ENCODE measurements at places on chromosomes 5 and 9.

DNA sequence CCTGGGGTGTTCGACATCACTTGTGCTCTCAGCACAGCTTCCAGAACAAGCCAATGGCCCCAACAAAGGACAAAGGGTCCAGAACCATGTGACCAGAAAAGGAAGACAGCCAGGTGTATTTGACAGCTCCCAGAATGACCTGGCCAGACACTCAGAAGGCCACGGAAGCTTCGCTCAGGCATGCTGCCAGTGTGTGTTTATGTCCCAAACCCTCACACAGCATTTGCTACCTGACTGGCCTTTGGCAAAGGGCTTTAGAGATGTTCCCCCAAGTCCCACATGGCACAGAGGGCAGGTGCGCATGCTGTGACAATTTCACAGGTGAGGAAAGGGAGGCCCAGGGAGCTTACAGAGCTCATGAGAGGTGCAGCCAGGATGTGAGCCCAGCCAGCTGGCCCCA is 39.5 kb downstream of the MED10 start:
- no peak for DNase-seq

DNA sequence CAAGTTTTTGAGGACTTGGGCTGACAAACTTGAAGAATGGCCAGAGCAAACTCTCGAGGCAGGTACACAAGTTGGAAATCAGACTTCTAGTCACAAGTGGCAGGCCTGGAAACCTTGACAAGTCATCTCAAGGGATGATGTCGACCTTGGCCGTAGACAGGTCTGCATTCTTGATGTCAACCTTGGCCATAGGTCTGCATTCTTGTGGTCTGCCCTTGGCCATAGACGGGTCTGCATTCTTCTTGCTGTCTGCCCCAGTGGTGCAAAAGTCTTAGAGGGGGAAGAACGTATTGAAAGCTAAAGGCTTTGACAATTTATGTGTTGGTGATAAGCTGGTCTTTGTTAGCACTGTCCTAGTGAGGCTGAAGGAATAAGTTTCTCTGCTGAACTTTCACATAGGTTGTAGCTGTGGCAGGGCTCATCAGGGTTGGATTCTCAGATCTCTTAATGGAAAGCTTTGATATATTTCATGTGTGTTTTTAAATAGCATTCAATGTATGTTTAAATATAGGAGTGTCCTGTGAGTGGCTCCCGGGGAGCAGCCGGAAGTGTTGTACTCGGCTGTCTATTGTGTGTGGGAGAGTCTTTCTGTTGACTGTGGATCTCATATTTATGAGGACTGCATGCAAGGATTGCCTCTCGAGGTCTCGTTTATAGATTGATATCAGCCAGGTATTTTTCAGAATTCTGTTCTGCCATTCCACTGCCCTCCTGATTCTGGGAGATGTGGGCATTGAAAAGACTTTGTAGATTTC is 27.0 kb downstream of the SUB1 start:
- DNase-seq, result no peak

- DNase-seq, result no peak
Measured at GRCh38 chr9:88358723-88359122, 29.5 kb upstream of the SPIN1 start.

GRCh38 chr5:118228489-118228888 is 759.9 kb downstream of the DTWD2 start:
- no peak for DNase-seq

- DNase-seq, result no peak
Measured at GRCh38 chr5:158792976-158793375, 306.7 kb downstream of the EBF1 start.

- DNase-seq, result no peak
Measured at GRCh38 chr5:170597109-170597751, 93.4 kb downstream of the KCNIP1 start.

GRCh38 chr5:132258102-132259068 is 889 bp downstream of the PDLIM4 start:
- DNase-seq, result no peak

GRCh38 chr9:441126-441525 is 226.5 kb downstream of the DOCK8 start:
- DNase-seq, result no peak

DNA sequence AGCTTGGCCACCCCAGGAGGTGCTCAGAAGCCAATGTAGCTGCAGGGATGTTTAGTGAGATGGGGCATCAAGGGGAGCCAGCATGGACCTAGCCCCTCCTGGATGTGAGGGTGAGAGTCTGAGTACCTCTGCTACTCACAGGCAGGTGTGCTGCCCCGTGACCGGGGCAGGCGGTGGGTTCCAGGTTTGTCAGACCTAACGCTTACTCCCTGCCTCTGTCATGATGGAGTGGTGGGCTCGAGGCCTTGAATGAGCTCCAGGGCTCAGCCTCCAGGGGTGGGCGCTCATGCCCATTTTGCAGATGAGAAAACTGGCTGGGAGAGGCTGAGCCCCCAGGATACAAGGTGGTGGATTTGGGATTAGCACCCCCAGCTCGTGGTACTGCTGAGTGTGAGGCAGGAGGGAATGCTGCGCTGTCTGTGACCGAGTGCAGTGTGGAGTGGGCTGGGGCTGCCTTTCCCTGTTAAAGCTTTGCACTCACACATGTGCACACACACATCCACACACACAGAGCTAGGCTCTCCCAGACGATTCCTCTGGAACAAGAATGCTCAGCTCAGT is 1.5 kb downstream of the RXRA start:
- DNase-seq, result no peak

DNA sequence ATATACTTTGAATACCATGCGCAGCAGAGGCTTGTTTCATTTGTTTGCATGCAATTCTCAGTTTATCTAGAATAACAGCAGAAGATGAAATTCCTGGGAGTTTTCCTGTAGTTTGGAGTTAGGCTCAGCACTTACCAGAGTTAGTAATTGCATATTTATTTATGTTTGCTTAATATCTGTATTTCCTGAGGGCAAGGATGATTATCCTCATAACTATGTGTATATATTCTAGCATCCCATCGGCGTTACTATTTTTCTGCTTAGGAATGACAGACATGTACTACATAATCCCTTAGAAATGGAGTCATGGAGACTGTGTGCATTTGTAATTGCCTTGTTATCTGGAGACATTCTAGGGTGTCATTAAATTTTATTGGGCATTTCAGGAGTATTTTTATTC is 1184.8 kb downstream of the DTWD2 start:
- no peak for DNase-seq

- DNase-seq, result no peak
Measured at GRCh38 chr5:160155017-160155750, 35.9 kb upstream of the PWWP2A start.

DNA sequence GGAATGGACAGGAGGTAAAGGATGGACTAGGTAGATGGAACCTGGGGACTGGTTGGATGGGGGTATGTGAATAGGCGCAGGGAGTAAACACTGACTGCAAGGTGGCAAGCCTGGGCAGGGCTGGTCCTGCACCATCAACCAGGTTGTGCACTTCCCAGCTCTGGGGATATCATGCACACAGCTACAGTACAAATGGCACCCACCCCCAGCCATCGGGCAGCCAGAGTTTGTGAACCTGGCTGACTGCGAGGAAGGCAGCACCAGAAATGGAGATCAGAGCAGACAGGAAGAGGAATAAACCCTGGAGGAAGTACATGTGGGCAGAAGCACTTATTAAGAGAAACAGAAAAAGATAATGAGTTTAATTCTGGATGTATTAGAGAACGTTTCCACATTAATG is 229.1 kb downstream of the ESM1 start:
- DNase-seq, result no peak

- peak; percentile 11 for DNase-seq
Measured at GRCh38 chr5:108481355-108481931, 99.5 kb upstream of the FBXL17 start.

DNA sequence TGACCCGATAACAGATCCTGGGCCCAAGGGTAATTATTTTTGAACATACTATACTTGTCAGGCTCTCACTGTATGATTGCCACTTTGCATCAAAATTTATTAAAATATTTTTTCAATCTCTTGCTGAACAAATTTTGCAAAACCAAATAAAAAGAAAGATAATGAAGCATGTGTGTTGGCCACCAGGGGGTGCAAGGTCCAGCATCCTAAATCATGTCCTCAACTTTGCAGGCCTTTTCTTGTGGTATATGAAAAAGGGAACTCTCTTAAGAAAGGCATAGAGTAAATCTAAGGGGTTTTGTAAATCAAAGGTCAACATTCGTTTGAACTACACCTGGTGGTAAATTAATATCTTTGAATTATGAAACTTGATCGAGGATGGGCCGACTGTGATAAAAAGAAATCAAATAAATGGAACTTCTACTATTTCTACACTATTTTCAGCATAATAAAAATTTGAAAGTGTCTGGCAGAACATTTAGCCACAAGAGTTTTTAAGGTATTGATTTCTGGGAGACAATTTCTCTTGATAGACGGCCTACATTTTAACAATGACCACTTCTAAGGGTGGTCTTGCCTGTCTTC is 676.5 kb downstream of the DMRTA1 start:
- peak; percentile 37 for DNase-seq

GRCh38 chr9:104350541-104350940 is 153.5 kb upstream of the OR13F1 start:
- no peak for DNase-seq

GRCh38 chr9:81669866-81670265 is 19.5 kb downstream of the TLE1 start:
- no peak for DNase-seq

- no peak for DNase-seq
Measured at GRCh38 chr5:32559921-32560320, 25.4 kb upstream of the SUB1 start.

DNA sequence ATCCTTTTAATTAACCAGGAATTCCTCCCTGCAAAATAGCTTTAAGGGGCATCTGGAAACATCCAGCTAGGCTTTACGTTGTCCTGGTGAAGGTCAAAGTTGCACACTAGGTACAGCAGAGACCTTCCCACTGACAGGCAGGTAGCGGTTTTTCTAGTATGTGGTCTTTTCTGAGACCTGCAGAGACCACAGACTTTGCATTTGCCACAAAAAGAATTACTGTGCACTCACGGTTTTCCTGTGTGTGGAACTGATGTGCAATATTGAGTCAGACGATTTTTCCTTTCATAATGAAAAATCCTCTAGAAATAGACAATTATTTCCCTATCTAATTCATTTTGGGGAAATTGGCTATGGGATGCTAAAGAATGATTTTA is 417.0 kb upstream of the ADAMTSL1 start:
- no peak for DNase-seq

- no peak for DNase-seq
Measured at GRCh38 chr9:136787690-136788400, 3.3 kb upstream of the TMEM141 start.

DNA sequence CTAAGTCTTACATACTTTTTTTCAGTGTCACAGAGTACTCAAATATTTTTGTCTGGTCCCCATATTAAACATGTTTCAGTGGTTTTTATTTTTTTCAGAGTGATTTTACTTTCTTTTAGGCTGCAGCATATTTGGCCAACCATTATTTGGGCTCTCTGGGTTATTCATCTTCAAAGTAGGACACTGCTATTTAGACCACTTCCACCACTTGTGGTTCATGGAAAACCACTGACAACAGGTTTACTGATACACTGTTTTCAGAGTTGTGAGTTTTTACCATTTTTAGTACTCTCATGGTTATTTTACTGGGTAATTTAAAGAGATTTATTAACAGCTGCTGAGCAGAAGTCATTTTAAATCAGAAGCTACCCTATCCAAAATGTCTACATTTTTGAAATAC is 437.6 kb downstream of the KIAA0825 start:
- DNase-seq, result no peak

GRCh38 chr5:161009194-161009593 is 157.2 kb upstream of the ATP10B start:
- DNase-seq, result no peak

DNA sequence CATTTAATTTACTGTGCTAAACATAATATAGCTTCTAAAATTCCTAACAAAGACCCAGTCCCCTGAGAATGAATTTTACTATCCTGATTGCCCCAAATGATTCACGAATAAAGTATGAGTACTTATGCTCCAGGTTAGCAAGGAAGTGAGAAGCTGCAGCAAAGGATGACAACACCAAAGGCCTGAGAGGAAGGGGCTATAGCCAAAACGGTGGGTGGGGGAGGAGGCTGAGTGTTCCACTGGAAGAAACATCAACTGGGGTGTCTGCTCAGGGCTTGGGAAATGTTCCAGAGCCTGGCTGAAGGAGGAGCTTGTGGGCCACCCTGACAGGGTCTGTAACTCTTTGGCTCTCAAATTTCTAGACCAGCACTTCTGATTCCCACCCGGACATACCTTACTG is 157.3 kb downstream of the ADAMTS12 start:
- no peak for DNase-seq

GRCh38 chr5:141528291-141528984 is 39.6 kb downstream of the PCDHGC5 start:
- DNase-seq, result no peak

DNA sequence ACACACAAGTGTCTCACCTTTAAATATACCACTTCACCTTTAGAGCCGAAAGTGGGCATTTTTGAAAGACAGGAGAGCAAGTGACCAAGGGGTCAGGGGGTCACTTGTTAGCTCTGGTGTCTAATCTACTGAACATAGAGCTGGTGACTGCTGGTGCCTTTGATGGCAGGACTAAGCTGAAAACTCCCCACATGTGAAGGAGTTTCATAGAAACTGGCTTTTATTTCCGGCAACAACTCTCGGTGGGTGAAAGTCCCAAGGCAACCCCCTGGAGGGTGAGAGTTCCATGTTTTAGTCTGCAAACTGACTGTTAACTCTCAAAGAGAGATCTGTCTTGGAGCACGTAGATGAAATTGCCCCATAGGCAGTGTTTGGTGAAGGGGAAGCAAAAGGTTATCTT is 466.9 kb downstream of the DMRTA1 start:
- DNase-seq, result no peak

- no peak for DNase-seq
Measured at GRCh38 chr9:32378496-32378895, 5.9 kb upstream of the ACO1 start.

- DNase-seq, result no peak
Measured at GRCh38 chr5:14342306-14342705, 199.2 kb downstream of the TRIO start.

DNA sequence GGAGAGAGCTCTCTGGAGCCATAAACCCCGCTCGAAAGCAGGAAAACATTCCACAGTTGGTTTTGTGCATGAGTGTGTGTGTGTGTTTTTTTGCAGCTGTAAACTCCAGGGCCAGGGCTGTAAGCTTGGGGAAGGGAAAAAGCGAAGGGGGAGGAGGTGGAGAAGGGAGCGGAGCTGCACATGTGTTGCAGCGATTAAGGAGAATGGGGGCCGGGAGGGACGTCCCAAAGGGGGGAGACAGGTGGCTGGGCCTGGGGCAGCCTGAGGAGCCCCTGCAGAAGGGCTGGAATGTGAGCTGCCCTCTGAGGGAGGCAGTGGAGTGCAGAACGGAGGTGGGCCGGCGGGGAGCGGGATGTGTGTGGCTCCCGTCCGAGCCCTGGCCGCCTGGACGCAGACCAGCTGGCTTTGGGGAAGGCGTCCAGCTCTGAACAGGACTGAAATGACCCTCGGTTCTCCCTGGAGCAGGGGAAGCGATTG is 2.7 kb upstream of the MYMK start:
- DNase-seq, result no peak

GRCh38 chr9:121962421-121962820 is 130.7 kb downstream of the TTLL11 start:
- no peak for DNase-seq

DNA sequence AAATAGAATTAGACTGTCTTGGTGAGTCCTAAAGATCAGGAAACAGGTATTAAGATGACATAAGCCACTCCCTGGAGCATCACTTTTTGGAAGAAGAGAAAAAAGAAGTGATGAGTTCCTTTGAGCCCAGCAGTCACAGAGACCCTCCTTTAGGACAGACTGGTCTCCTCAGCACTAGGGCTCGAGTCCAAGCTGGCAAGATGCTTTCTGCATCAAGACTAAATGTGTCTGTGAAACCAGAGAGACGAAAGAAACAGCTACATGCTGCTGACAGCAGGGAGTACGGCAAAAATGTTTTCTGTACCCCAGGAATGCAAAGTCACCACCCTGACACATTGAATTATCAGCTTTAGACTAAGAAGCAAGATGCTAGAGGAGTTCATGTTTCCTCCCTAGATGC is 184.5 kb downstream of the CRB2 start:
- DNase-seq, result no peak
